ENCODE measurements at places on chromosomes 6 and 20.

GRCh38 chr6:45522486-45522885, 144.8 kb upstream of the SUPT3H start:
- DNase-seq: no peak

DNA sequence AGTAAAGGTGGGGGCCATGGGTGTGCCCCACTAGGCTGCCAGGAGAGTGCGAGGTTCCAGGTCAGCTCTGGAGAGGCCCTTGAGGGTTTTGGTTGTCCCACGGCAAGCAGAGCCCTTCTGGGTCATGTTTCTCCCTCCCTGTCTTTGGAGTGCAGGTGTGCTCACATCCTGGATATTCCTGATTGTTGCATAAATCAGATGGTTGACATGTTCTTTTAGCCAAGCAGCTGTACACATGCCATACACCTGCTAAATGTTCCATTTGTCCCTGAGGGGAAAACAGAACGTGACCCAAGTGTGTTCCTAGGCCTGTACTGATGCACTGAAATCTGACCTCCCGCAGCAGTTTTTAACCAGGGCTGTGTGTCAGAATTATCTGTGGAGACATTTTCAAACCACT, 77.5 kb upstream of the BEND3 start:
- DNase-seq: no peak

DNA sequence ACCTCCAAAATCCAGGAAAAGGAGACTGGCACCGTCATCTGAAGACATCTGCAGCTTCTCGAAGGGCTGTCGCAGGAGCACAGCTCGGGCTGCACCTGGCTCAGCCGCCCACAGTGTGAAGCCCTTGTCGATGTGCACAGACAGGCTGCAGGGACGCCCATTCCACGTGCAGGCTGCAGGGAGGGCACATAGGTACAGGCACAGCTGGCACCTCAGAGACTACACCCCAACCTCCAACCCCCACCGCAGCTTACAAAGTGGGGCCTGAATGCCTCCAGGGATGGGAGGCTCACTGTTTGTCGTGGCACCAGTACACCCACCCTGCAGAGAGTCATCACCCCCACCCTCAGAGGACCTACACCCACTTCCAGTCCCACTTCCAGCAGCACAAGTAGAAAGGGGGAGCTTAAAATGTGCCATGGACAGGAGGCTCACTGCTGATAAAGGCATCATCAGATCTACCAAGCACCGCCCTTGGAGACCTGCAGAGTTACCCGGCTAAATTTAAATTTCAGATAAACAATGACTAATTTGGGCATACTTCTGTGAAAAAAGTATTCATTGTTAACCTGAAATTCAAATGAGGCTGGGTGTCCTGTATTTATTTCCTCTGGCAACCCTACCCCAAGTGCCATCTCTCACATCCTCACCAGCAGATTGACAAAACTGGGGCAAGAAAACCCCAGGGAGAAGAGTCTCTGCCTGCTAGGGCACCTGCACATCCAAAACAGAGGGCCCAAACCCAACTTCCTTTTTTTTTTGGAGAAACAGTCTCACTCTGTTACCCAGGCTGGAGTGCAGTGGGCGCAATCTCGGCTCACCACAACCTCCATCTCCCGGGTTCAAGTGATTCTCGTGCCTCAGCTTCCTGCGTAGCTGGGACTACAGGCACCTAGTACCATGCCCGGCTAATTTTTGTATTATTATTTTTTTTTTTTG, 7.7 kb upstream of the CDK5RAP1 start:
- no peak for DNase-seq

GRCh38 chr6:131831392-131831791, 23.6 kb downstream of the ENPP1 start:
- no peak for DNase-seq

- peak; percentile 27 for DNase-seq
Measured at GRCh38 chr6:37514321-37514771, 14.7 kb upstream of the CCDC167 start.

DNA sequence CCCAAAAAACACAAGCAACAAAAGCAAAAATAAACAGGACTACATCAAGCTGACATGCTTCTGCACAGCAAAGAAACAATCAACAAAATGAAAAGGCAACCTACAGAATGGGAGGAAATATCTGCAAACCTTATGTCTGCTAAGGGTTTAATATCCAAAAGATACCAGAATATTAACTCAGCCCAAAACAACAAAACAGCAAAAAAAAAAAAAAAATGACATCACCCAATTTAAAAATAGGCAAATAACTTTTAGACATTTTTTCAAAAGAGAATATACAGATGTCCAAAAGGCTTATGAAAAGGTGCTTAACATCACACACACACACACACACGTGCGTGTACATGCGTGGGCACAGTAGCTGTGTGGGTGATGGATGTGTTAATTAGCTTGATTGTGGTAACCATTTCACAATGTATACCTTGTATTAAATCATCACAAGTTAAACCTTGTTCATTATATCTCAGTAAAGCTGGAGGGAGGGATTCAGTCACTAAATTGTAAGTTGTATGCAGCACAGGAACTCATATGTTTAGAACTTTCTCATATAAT, 52.4 kb downstream of the QKI start:
- DNase-seq: no peak

DNA sequence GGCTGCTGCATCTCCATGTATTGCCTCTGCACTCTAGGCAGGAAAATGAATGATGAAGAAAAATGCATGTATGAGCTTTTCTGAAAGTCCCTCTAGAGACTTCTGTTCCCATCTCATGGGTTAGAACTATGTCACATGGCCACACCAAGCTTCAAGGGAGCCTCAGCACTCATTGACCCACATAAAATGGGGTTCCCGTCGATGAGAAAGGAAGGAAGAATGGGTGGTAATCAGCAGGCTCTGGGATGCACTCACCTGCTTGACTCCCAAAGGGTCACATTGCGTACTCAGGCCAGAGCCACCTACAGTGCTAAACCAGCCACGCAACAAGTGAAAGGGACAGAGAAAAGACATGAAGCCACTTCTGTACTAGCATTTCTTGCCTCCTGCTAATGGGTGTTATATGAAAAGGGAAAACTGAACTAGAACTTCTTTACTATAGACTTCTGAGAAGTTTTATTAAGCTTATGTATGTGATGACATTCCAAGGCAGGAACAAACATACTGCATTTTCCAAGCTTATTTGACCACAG, 95.8 kb upstream of the GCM1 start:
- DNase-seq: no peak

DNA sequence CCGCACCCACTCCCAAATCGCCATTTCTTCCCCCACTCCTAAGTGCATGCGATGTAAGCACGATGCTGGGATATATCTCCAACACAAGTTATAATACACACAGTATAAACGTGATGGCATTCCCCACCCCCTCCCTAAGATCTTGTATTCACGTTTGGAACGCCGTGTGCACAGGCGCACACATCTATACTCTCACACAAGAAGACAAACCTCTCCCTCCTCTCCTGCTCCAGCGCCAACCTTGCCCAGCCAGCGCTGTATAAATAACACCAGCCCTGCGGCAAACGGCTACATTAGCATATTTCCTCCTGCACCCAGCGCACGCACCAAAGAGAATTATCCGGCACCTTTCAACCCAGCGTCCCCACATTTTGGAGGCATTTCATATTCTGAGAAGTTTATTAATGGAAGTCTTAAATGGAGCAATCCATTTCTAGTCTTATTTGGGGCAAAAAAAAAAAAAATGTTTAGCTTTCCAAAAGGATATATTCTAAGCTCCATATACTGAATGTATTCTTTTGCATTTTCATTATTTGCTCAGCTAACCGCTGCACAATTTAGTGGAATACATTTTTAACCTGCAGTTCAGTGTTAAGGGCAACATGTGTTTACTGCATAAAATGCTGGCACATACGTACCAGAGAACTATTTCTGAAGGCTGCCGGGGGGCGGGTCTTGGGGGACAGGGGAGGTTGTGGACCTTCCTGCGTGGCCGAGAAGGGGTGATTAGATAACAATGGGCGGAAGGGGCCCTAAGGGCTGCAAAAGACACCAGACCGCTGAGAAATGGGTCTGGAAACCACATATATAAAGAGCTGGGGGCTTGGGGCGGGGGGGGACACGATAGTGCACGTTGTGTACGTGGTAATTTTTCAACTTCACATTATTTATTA, 1.1 kb upstream of the SLC22A23 start:
- no peak for DNase-seq

Data from stimulated activated CD8-positive, alpha-beta memory T cell treated with anti-CD3 and anti-CD28 coated beads, Interleukin-12 subunit alpha, Interleukin-12 subunit beta, amount 100 ng/mL, for 4 hours (primary cell).